ENCODE measurements at places on chromosomes 4 and X.

DNA sequence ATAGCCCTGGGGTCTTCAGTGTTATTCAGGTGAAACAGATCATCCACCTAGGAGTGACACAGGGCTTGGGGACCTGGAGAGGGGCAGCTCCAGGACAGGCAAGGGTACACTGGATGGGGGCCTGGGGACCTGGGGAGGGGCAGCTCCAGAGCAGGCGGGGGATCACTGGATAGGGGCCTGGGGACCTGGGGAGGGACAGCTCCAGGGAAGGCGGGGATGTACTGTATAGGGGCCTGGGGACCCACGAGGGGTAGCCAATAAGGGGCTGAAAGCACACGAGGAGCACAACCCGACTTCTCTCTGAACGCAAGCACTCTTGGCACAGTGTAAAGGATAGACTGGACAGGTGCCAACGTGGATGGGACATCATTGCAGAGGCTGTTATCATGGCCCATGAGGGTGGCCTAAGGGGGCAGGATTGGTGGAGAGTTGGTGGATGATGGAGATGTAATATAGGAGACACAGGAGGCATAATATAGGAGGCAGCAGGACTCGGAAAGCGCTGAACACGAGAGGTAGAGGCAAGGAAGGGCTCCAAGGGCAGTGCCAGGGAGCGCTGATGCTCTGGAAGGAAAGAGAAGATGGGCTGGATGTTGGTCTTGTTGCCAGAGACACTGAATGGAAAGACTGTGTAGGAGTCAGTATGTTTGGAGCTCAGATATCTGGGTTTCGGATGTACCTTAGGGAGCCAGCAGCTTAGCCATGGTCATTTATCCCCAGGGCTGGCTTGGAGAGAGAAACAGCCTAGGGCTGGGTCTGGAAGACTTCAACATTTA lies 37.9 kb upstream of the FGFBP2 start:
- no peak for DNase-seq

DNA sequence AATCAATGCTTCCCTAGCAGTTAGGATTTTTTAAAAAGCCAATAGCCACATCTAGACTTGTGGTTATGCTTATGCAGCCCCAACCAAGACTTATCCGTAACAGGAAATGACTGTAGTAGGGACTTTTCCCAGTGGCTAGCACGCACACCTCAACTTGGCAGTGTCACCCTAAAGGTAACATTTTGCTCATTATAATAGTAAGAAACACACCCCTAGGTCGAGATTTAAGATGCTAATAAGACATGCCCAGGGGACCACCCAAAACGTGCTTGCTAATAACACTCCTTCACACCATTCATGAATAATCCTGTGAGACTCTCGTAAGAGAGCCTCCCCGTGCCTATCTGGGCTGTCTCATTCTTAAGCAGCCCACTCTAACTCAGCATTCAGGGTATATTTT lies 195.3 kb downstream of the CHIC1 start:
- no peak for DNase-seq

DNA sequence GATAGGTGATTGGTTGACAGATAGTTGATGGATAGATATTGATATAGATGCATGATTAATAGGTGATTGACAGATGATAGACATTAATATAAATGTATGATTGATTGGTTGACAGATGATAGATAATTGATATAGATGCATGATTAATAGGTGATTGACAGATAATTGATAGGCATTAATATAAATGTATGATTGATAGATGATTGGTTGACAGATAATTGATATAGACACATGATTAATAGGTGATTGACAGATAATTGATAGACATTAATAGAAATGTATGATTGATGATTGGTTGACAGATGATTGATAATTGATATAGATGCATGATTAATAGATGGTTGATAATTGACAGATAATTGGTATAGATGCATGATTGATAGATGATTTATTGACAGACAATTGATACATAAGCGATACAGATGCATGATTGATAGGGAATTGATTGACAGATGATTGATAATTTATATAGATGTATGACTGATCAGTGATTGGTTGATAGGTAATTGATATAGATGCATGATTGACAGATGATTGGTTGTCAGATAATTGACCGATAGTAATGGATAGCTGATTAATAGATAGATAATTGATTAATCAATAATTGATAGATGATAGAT lies 44.9 kb upstream of the PPP2R3B start:
- no peak for DNase-seq

GRCh38 chr4:179750374-179750773 lies 2308.1 kb upstream of the AGA start:
- no peak for DNase-seq

DNA sequence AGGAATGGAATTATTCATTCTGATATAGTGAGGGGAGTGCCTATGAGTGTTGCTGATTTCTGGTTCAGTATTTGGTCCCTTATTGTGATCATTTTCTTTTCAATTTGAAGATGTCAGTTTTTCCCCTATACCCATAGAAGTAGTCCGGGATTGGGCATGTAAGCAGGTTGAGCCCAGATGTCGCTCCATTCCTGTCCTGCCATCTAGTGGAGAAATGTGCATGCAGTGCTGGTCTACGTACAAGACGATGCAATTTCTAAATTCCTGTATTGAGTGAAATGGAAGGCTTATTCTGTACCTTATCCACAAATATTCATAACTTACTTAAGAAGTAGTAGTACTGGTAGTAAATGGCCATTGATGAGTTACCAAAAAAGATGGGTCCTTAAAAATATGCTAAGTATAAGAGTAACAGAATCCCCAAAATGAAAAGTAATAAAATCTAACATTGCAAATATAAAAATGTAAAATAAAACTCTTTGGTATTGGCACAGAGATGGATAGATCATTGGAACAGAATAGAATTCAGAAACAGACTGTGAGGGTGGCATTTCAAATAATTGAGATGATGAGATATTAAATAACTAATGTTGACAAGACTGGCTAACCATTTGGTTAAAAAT lies 60.9 kb downstream of the UGT8 start:
- peak; percentile 56 for DNase-seq

DNA sequence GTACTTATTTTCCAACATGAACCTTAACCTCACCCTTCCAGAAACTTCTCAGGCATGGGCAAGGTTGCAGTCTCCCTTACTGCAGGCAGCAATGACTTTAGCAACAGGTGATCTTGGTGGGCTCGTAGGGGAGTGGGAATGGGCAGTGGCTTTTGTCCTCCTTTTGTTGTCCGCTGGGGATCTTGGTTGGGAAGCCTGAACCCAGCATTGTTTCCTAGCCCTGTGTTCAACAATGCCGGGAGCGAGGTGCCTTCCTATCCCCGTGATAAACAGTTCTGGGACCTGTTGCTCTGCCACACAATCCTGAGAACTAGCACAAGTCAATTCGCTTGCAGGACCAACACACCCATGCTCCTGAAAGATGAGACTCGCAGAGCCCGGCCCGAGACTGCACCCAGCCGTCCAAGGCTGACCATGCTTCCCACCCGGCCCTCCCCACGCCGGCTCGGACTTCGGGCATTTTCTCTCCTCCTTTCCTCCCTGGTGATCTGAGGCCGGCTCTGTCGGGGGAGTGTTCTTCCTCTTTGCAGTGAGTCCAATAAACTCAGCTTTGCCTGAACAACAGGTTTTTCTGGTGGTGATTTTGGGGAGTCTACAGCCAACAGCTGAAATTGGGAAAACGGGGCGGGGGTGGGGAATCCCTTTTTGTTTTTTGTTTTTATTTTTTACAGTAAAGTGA lies 20.2 kb downstream of the IRAK1 start:
- DNase-seq, result no peak

GRCh38 chr4:115145393-115146160 lies 32.2 kb upstream of the NDST4 start:
- DNase-seq, result no peak

GRCh38 chr4:8278421-8279287 lies 9.1 kb downstream of the HTRA3 start:
- DNase-seq, result peak; percentile 89

DNA sequence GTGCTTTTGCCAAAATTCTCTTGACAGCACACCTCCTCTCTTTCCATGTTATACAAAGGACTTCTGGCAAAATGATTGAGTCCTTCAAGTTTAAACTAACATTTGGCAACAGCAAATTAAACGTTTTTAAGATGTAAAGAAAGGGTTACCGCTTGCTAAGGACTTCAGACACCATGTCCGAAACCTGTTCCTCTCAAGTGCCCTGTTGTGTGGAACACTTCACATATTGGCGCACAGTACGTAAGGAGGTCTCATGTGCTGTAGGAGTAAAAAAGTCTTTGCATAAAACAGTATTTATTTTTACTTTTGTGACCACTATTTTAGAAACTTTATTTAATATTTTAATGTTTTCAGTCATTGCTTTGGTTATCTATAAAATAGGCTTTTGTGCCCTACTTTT lies 33.7 kb upstream of the HPRT1 start:
- DNase-seq, result no peak

GRCh38 chrX:109590176-109590575 lies 34.8 kb downstream of the KCNE5 start:
- no peak for DNase-seq

DNA sequence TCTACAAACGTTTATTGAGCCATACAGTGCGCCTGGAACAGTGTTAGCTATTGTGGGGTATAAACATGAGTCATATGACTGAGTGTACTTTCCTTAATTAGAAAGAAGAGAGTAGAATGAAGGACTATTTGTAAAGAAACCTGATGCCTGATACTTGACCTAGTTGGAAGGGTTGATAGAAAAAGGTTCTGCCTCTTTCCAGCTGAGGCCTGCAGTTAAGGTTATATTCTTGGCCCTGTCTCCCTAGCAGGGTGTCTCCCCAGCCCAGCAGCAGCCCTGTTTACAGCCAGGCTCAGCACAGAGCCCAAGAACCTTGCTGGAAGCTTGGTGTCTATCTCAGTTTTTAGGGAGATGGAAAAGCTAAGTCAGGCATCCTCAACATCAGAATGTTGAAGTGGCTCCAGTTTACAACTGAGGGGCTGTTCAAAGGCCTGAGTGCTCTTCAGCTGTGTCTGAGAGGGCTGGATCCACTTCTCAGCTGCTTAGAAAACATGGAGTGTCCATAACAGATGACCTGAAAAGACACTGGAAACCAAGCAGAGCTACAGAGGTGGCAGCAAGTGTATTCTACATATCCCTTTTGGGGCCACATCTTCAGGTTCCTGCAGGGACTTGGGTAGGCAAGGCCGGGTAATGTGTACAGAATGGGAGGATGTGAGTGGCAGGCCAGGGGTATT lies 21.6 kb downstream of the NYX start:
- no peak for DNase-seq

DNA sequence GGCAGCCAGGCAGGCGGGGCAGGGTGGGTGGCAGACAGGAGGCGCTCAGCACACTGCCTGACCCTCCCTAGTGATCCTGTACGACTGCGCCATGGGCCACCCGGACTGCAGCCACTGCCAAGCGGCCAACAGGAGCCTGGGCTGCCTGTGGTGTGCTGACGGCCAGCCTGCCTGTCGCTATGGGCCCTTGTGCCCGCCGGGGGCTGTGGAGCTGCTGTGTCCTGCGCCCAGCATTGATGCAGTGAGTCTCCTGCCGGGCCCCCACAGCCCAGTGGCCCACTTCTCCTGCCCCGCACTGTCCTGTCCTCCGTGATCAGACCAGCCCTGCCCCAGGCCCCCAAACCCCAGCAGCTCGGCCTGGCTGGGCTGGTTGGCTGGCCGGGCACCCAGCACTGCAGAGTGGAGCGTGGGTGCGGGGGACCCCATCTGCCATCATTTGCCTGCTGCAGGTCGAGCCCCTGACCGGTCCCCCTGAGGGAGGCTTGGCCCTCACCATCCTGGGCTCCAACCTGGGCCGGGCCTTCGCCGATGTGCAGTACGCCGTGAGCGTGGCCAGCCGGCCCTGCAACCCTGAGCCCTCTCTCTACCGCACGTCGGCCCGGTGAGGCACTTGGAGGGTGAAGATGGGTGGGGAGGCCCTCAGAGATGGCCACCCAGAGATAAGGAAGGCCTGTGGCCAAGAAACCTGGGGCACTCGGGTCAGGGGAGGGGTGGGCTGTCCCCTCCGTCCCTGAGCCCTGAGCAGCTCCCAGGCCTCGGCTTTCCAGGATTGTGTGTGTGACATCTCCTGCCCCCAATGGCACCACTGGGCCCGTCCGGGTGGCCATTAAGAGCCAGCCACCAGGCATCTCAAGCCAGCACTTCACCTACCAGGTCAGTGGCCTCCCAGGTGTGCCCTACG lies 7.6 kb downstream of the PLXNB3 start:
- no peak for DNase-seq

DNA sequence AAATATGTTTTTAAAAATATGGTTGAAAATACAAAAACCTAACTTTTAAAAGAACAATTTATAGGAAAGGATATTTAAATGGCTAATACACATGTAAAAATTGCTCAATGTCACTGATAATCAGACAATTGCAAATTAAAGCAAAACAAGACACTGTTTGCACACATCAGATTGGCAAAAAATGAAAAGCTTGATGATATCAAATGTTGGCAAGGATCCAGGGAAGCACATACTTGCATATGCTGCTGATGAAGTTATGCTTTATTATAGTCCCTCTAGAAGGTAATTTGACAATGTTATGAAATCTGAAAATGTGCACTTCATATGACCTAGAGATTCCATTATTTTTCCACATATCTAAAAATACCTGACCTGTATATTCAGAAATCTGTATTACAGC lies 45.7 kb upstream of the EPGN start:
- DNase-seq, result no peak

DNA sequence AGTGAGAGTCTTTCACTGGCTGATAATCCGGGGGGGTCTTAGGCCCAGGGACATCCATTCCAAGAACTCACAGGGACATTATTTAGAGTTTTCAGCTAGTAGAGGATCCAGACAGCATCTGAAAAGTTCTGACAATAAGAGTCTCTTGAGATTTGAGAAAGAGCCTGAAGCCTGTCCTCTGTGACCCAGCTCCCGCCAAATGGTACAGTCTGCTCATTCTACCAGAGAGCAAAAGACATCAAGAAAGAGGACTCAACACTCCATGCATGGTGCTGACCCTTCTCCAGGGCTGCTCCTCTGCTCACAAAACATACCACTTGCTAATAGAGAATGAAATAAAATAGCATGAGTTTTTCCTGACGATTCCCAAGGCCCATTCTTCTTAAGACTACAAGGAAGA lies 162.0 kb downstream of the ATP10D start:
- DNase-seq, result no peak

GRCh38 chr4:74640111-74640903 lies 154.0 kb downstream of the BTC start:
- DNase-seq, result peak; percentile 94

- no peak for DNase-seq
Measured at GRCh38 chr4:125689805-125690204, 375.1 kb downstream of the FAT4 start.

DNA sequence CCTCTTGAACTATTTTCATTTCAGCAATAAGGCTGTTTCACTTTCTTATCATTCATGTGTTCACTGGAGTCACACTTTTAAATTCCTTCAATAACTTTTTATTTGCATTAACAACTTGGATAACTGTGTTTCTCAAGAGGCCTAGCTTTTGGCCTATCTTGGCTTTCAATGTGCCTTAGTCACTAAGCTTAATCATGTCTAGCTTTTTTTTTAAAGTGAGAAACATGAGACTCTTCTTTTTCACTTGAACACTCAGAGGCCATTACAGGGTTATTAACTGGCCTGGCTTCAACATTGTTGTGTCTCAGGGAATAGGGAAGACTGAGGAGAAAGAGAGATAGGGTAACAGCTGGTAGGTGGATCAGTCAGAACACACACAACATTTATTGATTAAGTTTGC lies 64.0 kb upstream of the VCX2 start:
- DNase-seq, result no peak

- no peak for DNase-seq
Measured at GRCh38 chr4:100517864-100518341, at the start of gene EMCN. Gene EMCN, minus strand, starts transcription at chr4:100518022. Its CDS starts 108 bp downstream, at chr4:100517914.
